ENCODE measurements at places on chromosomes 3 and 15.
A peak's percentile ranks its signal among the peaks of the same experiment; 100 is the strongest.

GRCh38 chr3:65674226-65674625 is 364.5 kb downstream of the MAGI1 start:
- DNase-seq, result no peak

DNA sequence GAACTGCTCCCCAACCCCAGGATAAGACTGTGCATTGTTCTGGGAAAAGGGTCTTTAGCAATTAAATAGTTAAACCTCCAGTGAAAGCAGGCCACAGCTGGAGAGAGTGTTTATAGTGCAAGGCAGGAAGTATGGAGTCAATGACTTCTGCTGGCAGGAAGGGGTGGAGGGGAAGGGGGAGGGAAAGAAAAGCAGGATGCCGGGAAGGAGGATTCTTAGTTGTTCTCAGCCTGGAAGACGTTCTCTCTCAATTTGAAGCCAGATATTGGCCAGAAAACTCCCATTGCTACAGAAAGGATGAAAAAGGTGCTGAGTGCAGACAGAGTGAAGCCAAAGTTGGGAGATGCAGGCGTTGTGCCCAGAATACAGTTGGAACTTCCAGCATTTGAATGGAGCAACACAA is 35.7 kb upstream of the ACTL6A start:
- no peak for DNase-seq

GRCh38 chr15:72313448-72313840 is 6.5 kb downstream of the CELF6 start:
- no peak for DNase-seq

GRCh38 chr3:16993227-16993626 is 108.5 kb downstream of the PLCL2 start:
- DNase-seq, result no peak

- DNase-seq, result no peak
Observed at GRCh38 chr15:64144192-64144564, 7.4 kb upstream of the SNX22 start.

GRCh38 chr3:35986161-35986560 is 346.8 kb downstream of the ARPP21 start:
- DNase-seq, result no peak

DNA sequence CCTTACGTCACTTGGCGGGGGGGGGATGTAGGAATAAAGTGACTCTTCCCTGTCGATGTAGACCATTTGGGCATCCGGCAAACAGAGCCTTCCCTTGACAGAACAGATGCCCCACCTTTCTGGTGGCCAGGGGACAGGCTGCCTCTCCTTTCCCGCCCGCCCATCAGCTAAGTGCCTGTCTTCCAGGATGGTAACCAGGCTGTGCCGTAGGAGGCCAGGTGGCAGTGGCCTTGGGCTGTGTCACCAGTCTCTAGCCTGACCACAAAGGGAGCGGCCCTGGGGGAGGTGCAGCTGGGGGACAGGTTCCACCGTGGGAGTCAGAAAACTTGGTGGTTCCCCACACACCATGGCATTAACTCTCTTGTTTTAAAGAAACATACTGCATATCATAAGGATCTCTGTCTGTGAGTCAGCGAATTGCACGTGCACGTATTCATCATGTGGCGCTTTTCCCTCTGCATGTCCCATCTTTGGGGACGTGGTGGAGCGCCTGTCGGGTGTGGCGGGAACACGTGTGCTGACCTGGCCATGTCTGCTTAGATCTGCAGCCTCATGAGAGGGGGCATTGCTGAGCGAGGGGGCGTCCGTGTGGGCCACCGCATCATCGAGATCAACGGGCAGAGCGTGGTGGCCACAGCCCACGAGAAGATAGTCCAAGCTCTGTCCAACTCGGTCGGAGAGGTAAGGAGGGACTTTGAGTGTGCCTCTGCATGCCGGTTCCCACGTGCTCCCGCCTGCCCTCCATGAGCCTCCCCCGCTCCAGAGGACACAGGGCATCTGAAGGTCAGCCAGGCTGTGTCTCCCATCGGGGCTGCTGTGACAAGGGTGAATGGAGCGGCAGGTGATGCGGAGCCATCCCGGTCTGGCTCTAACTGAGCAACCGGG is 156.0 kb downstream of the NSMCE3 start:
- no peak for DNase-seq

GRCh38 chr3:27289769-27290413 is 79.3 kb downstream of the NEK10 start:
- DNase-seq, result no peak

GRCh38 chr3:3800685-3801493 is 1.7 kb downstream of the LRRN1 start:
- peak; percentile 14 for DNase-seq

DNA sequence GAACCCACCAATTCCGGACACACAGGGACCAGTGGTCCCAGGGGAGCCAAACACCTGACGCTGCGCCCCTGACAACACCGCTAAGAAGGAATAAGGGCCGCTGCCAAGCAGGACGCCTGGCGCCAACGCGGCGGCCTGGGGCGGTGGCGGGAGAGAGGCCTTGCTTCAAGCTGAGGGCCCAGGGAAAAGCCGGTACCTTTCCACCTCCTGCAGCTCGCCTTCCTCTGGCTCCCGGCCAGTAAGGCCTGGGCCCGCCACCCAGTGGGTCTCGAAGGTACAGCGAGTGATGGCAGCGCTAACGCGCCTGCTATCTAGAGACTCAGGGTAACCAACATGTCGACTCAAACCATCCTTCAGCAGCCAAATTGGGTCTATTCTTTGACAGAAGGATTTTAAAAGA is 1074.1 kb downstream of the SI start:
- DNase-seq, result no peak

GRCh38 chr15:81880833-81881232 is 165.0 kb downstream of the MEX3B start:
- no peak for DNase-seq

GRCh38 chr3:157081626-157082210 is 78.2 kb downstream of the CCNL1 start:
- peak; percentile 95 for DNase-seq

GRCh38 chr3:13063225-13063624 is 10.0 kb downstream of the IQSEC1 start:
- no peak for DNase-seq

DNA sequence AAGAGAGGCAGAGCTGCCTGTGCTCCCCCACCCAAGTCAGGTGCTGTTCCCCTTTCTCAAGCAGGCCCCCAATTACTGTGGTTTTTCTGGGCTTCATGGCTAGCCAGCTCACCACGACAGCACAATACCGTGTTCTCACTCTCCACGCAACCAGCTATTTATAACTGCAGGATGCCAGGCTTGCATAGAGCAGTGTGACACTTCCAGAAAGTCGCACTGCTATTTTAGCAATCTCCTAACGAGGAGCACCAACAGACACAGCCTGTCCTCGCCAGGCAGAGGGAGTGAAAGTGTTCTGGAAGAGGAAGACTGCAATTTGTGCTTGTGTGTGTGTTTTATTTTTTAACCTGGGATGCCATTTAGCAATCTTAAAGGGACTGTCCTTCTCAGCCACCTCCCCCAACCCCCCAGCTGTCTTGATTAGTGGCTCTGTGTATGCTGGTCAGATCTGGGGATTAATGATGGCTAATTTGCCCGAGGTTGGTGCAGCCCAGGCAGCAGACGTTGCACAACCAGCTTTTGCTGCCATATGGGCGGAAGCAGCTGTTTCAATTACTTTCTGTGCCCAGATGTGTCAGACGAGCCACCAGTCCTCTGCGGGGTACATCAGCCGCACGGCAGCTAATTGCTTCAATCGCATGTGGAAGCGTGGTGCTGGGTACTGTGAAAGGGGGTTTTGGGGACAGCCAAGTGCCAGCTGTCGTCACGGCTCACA is 268.0 kb upstream of the ARRDC4 start:
- DNase-seq, result no peak

GRCh38 chr3:112084980-112085705 is 1.0 kb upstream of the C3orf52 start:
- no peak for DNase-seq

GRCh38 chr3:56147354-56147753 is 320.9 kb downstream of the ERC2 start:
- DNase-seq, result no peak

DNA sequence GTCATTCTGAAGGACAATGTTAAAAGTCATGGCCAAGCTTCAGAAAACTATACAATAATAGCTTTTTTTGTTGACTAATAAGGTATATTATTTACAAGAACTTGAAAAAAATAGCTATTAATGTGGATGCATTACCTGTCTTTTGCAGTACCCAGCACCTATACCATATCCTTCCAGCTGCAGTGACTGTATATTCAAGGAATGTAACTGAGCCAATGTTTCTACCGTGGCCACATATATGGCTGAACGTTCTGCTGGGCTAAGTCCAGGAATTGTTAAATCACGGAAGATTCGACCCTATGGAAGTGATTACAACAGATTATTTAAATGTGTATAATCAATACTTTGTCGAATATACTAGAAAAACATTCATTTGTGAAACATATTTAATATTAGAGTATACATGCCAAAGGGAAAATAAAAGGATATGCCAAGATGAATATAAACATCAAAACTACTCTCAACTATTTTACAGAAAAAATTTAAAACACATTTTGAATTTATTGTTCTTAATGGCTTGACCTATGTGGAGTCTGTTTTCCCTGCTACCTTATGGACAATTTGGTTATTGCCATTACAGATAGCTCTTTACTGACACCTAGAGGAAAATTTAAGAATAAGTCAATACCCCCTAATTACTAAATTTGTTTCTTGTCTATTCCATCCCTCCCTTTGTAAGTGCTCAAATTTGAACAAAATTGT is 17.6 kb downstream of the ACAD11 start:
- DNase-seq, result no peak

DNA sequence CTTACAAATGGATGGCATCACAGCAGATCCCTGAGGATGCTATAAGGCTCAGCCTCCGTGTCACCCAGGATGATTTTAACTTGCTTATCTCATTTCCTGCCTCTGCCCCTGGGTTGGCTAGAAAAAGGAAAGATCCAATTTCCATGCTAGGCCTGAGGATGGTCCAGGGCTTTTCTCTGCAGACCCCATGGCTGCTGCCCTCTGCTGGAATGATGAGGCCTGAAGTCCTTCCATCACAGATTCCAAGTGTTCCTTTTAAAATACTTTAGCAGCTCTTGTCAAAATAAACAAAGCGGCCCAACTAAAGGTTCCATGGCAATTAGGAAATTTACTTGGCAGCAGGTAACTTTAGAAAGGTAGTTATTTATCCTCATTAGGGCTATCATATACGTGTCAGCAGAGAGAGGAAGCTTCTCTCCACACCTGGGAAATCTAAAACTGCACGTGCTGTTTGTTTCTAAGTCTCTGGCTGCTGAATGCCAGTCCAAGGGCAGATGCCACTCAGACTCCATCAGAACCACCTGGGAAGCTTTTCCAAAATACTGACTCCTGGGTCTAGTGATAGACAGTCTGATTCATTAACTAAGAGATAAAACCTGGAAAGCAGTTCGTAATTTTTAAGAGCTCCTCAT is 401.9 kb upstream of the IL12A start:
- no peak for DNase-seq

DNA sequence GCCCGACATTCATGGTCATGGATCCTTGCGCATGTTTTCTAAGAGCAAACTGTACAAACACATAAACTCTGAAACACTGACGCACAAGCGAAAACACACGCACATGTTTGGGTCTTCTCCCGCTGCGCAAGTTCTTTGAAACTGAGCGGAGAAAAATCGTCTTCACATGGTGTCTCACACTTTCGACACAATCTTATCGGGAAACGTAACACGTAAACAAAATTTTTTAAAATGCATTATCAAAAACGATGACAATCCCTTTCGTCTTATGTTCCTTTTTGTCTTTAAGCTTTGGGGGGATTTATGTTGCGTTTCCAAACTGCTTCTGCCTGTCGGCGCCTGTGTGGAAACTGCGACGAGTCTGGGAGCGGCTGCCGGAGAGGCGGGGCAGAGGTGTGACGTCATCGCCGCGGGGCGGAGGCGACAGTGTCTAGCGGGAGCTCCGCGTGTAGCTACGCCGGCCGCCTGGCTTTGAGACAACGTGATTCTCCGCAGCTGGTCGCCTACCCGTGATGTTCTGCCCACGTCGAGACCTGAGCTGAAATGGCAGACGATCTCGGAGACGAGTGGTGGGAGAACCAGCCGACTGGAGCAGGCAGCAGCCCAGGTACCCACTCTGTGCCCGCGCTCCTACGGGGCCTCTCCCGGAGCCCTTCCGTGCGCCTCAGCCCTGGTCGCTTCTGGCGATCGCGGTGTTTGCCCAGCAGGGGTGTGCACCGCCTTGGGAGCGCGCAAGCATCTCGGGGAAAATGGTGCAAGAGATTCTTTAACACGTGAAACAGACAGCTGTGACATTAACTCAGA is at the start of gene CMSS1:
Gene CMSS1 (plus strand): TSS at position 426 of the 804 bp plus-strand sequence.
- peak; percentile 98 for DNase-seq

GRCh38 chr15:24659622-24660021 is 16.0 kb upstream of the NPAP1 start:
- DNase-seq, result no peak

Data from stimulated activated naive CD8-positive, alpha-beta T cell treated with anti-CD3 and anti-CD28 coated beads, Interleukin-15, Interleukin-2, amounts not matched to agents 100 U/mL and 50 U/mL, for 24 hours (primary cell).